Colonic mucosa (tissue), 4 donors: ENCODE measurements at places on chromosomes 4 and X. TPM values are rescaled to one million over a fixed set of nuclear protein-coding genes. Genes with fewer than 3 reads are reported as not detected.

The LRRC66 gene
- total RNA-seq: 8.5 TPM

- no peak for DNase-seq
Measured at GRCh38 chrX:11864171-11864570, 106.1 kb downstream of the MSL3 start.

DNA sequence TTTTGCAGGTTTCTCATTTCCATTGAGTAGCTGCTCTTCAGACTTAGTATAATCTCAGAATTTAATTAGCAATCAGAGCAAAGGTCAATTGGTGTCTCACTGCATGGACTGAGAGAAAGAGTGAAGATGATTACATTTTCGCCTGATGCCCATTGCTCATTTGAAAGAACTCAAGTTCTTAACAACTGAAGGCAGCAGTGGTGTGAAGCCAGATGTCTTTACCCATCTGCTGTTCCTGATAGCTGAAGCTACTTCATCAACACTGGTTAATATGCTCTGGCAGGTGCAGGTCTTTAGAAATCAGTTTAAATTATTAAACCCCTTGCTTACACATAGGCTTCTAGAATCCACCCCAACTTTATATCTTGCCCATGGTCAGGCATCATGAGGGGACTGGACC lies 64.5 kb upstream of the FRAS1 start:
- DNase-seq: no peak

DNA sequence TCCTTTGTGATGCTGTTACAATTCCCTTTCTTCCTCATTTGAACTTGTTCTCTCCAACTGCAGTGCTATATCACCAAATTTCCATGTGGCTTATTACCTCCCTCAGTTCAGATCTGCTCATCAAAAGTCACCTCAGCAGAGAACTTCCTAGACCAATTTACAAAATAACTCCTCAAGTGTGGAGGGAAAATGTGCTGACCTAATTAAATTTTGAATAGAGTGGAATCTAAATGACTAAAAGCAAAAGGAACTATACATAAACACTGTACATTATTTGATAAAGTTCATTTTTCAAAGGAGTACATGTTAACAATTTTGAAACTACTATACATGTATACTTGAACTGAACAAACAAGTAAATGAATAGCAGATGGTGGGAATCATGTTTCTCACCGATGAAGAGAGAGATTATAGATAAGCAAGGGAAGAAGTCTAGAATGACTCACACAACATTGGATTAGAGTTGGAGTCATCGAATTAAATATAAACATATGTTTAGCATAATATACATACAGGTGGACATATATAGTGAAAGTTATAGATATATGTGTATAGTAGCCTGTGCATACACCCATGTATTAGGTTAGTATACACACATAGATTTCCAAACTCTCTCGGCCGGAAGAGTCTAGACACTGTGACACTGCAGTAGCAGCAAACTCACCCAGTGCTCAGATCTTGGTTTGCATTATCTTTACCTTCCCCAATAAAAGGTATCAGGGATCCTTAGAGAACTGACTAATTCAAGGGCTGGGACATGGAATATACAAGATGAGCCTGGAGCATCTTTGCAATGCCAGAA lies 318.7 kb downstream of the PCDH18 start:
- DNase-seq: no peak

GRCh38 chr4:134337574-134337973 lies 136.0 kb upstream of the PABPC4L start:
- DNase-seq: no peak

DNA sequence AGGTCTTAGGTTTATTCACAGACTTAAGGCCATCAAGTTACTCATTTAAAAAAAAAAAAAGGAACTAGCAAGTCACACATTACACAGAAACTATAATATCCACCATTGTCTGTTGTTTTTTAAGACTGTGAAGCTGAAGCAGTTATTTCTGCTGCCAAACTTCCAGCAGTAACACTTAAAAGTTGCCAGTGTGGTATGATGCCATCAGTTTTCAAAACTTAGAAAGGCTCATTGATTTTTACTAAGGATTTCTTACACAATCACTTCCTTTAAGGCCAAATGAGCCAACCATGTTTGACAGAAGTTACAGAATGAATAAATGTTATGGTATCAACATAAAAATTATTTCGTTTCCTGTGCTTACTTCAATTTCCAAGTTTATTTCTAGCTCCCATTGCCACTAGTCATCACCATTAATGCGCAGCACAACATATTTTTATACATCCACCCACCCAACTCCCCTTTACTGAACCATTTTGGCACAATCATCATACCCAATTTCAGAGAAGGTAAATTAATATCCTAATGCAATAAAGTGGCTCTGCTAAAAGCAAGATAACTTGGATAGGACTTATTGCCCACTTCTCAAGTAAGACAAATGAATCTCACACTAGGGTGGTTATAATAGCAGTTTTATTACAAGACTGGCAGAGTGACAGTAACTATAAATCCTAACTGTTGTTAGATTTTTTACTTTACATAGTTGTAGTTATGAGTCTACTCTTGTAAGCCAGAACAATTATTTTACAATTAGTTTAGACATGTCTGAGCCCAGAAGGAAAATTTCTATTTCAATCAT lies 13.1 kb downstream of the PDGFC start:
- DNase-seq: no peak

GRCh38 chr4:4574792-4575191 lies 32.9 kb upstream of the STX18 start:
- DNase-seq: peak; percentile 74
